ENCODE measurements at places on chromosomes 11 and 22. TPM values are rescaled to one million over a fixed set of nuclear protein-coding genes. Genes with fewer than 3 reads are reported as not detected.

GRIA4 gene
- not detected for total RNA-seq

- DNase-seq: no peak
Observed at GRCh38 chr22:40648386-40648785, 11.9 kb upstream of the MRTFA start.

DNA sequence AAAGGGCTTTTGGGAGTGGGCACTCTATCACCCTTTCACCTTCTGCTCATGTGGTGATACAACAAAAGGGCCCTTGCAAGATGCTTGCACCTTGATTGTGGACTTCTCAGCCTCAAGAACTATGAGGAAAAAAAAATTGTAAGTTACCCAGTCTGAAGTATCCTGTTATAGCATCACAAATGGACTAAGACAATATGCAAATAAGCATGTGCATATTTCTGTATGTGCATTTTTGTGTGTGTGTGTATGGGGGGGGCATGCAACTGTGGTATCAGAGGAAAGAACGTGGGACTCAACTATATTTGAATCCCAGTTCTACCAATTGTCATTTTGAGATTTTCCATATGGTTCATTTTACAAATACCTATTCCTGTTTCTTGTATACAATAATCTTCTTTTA, 10.9 kb downstream of the JRKL start:
- no peak for DNase-seq

RAG2 gene
- total RNA-seq: not detected

GRCh38 chr11:109112821-109113280, 309.1 kb upstream of the C11orf87 start:
- DNase-seq: no peak

DNA sequence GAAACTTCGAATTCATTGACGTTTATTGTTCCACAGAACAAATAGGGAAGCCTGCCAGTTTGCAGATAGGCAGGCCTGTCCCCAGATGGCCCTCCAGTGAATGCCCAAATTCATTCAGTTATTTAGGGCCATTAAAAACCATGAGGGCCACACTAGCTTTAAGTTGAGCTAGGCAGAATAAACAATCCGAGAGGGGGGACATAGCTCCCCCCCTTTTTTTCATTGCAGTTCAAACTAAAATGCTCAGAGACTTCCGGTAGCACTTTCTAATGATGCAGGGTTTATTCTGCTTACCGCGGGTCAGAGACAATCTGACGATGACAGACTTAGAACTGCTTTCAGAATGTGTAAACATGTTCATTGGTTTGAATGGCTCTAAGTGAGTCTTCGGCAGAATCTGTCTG, 72.0 kb downstream of the ZBTB16 start:
- no peak for DNase-seq

SSTR3 gene
- total RNA-seq: not detected

GLYAT gene
- not detected for total RNA-seq

DNA sequence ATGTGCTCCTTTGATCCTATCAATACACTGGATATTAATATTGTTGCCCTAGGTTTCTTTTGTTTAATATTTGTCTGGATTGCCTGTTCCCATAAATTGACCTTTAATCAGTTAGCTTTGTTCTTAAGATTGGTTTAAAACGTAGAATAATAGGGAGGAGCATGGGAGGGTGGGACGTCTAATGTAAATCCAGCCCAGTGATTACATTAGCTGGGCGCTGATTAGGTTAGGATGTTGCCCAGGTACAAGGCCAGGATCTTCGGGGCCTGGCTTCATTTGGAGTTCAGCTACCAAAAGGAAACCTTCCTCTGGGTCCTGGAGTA, at the start of gene SRSF8:
TSS of gene SRSF8 (plus strand) at position 204 of the 323 bp plus-strand sequence. CDS start 308 bp downstream, outside the sequence.
- no peak for DNase-seq

MPZL2 gene
- 17.7 TPM for total RNA-seq

- no peak for DNase-seq
Observed at GRCh38 chr11:72668629-72669347, 5.4 kb downstream of the PDE2A start.

PSMA1 gene
- 118 TPM for total RNA-seq

DNA sequence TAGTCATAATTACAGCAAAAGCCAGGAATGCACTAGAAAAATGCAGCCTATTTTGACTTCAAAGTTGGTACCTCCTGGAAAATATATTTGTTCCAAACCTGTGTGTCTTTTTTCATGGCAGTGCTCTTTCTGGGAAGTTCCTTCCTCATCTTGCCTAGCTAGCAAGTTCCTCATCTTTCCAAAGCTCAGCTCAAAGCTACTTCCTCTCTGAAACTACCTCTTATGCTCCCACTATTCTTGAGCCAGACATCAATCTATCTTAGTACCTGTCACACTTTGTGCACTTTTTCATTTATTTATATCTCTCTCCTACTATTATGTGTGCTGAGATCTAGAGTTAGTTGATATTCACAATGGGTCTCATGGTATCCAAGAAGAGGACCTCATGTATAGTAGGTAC, 191.6 kb upstream of the CCDC90B start:
- DNase-seq: no peak

APOBEC3H gene
- not detected for total RNA-seq

OR8G5 gene
- not detected for total RNA-seq

DNA sequence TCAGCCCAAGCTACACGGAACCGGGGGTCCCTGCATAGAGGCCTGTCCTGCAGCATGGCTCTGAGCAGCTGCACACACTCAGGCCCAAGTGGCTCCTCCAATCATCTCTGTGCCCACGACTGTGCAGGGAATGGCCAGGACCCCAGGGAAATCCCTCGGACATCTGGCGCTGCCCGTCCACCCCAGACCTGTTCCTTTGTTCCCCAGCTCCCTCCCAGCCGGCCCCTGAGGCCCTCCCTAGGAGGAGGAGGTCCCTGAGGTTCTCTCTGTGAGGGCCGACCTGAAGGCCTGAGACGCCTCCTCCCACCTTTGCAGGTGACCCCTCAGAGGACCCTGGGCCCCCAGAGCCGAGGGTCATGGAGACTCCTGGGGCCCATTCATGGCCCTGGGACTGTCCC, 1.1 kb downstream of the MLC1 start:
- DNase-seq: no peak

HOATZ gene
- total RNA-seq: not detected

DNA sequence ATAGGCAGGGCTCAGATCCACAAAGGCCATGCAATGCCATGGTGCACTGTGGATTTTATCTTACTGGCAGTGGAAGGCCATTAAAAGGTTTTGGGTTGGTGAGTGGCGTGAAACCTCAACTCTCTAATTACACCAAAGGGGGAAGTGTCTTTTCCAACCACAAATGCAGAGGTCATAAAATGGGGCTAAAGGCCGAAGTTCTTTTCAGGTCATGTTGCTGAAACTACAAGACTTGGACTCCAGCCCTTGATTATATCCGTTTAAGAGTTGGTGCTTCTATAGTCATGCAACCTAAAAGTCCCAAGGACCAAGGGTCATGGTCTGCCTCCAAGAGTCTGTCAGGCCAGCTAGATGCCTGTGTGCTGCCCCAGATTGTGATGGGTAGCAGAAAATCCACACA, 434.3 kb downstream of the RAB38 start:
- DNase-seq: no peak

DNA sequence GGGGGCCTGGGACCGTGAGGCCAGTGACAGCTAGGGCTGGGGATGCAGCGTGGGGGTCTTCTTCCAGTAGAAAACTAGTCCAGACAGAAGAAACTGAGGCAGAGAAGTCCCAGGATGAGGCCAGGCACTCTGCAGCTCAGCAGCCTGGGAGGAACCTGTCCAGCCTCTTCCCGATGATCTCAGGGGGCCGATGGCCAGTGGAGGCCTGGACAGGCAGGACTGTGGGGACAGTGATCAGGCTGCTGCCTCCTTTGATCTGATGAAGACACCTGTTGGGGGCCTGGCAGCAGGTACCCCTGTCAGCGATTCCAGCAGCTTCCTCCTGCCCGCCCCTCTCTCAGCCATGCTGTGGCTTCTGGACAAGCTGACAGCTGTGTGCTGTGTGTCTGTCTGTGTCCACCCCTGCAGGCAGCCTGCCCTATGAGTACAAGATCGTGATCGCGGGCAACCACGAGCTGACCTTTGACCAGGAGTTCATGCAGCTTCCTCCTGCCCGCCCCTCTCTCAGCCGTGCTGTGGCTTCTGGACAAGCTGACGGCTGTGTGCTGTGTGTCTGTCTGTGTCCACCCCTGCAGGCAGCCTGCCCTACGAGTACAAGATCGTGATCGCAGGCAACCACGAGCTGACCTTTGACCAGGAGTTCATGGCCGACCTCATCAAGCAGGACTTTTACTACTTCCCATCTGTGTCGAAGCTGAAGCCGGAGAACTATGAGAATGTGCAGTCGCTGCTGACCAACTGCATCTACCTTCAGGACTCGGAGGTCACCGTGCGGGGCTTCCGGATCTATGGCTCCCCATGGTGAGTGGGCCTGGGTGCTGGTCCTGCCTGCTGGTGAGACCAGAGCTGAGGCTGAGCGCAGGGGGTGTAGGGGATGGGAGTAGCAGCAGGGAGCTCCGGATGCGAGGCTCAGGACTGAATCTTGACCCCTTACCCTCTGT, 62.6 kb downstream of the MPPED1 start:
- no peak for DNase-seq

MFRP gene
- not detected for total RNA-seq

DNA sequence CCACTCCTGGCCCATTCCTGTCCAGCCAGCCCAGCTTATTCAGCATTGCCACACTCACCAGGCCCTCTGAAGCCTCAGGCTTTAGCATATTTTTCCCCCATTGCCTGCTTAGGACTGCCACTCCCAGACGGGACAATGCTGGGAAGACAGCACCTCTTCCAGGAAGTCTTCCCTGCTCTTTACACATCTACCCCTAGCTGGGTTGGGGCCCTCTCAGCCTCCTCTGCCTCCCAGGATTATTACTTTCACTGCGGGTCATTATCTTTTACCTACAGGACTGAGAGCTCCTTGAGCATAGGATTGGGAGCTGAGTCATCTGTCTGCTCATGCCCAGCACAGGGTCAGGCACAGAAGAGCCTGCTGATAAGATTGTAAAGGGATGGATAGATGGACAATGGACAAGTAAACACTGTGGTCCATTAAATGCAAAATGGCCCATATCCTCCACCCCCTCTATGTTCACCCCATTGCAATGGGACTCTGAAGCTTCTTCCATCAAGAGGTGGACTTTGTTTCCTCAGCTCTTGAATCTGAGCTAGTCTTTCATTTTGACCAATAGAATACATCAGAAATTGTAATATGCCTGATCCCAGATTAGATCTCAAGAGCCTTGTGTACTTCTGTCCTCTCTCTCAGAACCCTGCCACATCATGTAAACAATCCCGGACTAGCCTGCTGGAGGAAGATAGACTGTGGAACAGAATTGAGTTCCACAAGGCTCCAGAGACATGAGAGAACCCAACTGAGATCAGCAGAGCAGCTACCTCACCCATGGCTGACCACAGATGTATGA, 32.0 kb upstream of the LRRC32 start:
- DNase-seq: no peak

- peak; percentile 45 for DNase-seq
Observed at GRCh38 chr11:70048279-70049024, 29.7 kb upstream of the ANO1 start.

B3GAT1 gene
- 0.66 TPM for total RNA-seq

GRCh38 chr11:67373648-67374570, 511 bp upstream of the CLCF1 start:
- no peak for DNase-seq

CHRM1 gene
- total RNA-seq: 0.40 TPM

CHST1 gene
- 3.3 TPM for total RNA-seq

GRCh38 chr11:1546077-1546535, 26.0 kb downstream of the DUSP8 start:
- no peak for DNase-seq

NAV2 gene
- total RNA-seq: 39.9 TPM

GRCh38 chr22:49951986-49952896, 8.3 kb upstream of the PIM3 start:
- no peak for DNase-seq

DNA sequence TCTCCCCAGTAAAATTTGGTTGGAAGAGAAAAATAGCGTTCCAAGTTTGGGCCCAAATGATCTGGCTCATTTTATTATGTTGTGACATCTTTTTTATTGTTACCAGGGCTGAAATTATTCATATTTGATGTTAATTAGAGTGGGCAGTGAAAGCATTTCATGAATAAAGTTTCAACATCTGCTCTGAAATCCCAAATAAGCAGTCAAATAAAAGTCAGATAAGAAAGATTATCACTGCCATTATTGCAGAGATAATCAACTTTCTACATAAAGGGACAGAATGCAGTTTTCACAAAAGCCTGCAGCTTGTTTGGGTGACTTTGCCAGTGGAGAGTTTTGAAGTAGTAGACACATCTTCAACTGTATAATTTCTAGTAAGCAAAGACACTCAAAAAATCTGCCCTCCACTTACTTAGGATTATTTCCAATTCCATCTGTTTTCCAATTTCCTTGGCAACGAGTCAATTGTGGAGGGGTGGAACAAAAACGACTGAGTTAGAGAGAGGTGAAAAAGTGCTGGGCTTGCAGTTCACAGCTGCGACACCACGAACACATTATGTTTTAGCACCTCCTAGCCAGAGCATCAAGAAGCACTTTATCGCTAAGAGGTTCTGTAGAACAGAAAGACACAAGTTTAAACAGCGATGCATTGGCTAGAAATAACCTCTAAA, 9.0 kb downstream of the TECTA start:
- DNase-seq: no peak

GRCh38 chr11:95760941-95761340, 28.6 kb downstream of the FAM76B start:
- DNase-seq: no peak

DNA sequence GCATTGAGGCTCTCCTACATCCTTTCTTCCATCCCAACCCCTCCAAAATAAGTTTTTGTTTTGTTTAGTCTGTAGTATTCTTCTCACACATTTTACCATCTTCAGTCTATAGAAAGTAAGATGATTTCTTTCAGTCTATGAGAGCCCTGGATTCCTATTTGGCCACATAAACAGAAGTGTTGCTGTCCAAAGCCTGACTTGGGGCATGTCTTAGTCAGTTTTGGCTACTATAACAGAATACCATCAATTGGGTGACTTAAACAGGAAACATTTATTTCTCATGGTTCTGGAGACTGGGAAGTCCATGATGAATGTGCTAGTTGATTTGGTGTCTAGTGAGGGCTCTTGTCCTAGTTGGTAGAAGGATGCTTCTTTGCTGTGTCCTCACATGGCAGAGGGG, 146.8 kb upstream of the DDI1 start:
- no peak for DNase-seq

OVCH2 gene
- total RNA-seq: not detected
